ENCODE measurements at places on chromosomes 1 and 21.

- peaks cover 39% of the 10 kb centered on the region for H3K27me3 ChIP-seq
- H3K27ac ChIP-seq = no peak overlapping the region
- H3K36me3 ChIP-seq = no peaks in the 10 kb centered on the region
- no peak overlapping the region for H3K4me3 ChIP-seq
These were observed 150.8 kb upstream of the ERG start for GRCh38 chr21:38649120-38649519.

DNA sequence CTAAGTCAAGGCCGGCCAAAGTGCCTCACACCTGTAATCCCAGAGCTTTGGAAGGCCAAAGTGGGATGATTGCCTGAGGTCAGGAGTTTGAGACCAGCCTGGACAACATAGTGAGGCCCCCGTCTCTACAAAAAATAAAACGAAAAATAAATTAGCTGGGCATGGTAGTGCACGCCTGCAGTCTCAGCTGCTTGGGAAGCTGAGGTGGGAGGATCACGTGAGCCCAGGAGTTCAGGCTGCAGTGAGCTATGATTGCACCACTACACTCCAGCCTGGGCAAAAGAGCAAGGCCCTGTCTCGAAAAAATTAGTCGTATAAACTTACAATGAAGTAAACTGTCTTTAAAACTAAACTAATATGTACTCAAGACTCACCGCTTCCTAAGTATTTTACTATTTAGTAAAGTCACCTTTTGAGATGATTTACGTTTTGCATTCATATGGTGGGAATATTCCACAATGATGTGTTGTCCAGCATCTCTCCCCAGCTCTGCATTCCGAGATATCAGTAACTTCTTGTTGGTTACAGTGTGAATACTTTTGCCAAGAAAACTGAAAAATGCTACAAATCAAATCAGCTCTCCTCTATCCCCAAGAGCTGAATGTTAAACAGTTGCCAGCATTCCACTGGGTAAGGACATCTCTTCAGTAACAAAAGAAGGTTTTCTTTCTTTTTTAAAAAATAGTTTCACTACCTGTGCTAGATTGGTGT is 84.9 kb upstream of the C21orf91 start:
- H3K27ac ChIP-seq = no peak overlapping the region
- no peak overlapping the region for H3K4me3 ChIP-seq
- peaks cover 9% of the 10 kb centered on the region for H3K4me1 ChIP-seq
- H3K27me3 ChIP-seq = no peaks in the 10 kb centered on the region

GRCh38 chr1:19643602-19644394 is at the start of gene NBL1:
NBL1 (plus strand) TSS chr1:19644311; CDS start chr1:19655031, 10,720 bp downstream.
- H3K27me3 ChIP-seq = peaks cover 67% of the 10 kb centered on the region
- peaks cover 18% of the 10 kb centered on the region for H3K36me3 ChIP-seq
- peak within 1 kb of the TSS; percentile 87 for H3K4me3 ChIP-seq
- peak; percentile 64 for DNase-seq

DNA sequence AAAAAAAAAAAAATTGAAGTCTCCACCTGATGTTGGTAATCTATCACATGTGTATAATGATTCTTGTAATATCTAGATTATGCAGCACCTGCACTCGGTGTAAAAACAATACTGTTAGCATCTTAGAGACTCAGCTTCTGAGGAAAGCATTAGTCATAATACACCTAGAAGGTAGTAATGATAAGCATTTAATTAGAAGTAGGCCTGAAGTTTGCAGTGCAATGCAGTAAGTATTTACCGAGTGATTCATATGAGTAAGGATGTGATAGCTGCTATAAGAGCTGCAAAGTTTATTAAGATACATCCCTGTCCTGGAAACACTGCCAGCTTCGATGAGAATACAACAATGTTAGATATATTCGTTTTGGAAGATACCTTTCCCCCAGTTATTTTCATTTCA is 196.4 kb downstream of the GREM2 start:
- no peaks in the 10 kb centered on the region for H3K27me3 ChIP-seq
- DNase-seq = no peak
- H3K4me1 ChIP-seq = no peaks in the 10 kb centered on the region

- peaks cover 98% of the 10 kb centered on the region for H3K27me3 ChIP-seq
- H3K4me3 ChIP-seq = peak overlapping the region; percentile 63
- no peak overlapping the region for H3K27ac ChIP-seq
- no peaks in the 10 kb centered on the region for H3K36me3 ChIP-seq
These were observed 2.9 kb upstream of the CCN1 start for GRCh38 chr1:85577419-85578320.

DNA sequence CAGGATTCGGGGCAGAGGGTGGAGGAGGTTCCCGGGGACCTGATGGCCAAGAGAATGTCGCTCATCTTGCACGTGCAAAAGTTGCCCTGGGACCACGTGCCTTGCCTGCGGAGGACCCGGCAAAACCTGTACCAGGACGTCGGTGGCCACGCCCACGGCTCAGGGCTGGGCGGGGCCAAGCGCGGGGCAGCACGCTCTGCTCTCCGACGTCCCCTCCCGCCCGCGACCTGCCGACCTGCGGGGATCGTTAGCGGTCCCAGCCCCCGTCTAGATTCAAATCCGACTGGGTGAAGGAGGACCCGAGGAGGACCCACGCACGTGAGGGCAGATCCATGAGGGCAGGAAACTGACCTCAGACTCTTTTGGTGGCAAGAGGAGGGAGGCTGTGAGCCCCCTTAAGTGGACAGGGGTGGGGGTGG is at the start of gene C1orf167:
C1orf167 (plus strand) TSS at position 206 of the 419 bp plus-strand sequence. CDS start 2,208 bp downstream, outside the sequence.
- H3K4me1 ChIP-seq = peaks cover 2% of the 10 kb centered on the region
- H3K27me3 ChIP-seq = peaks cover 50% of the 10 kb centered on the region
- peaks cover 6% of the 10 kb centered on the region for H3K36me3 ChIP-seq
- no peak within 1 kb of the TSS for H3K27ac ChIP-seq
- DNase-seq = no peak

- H3K27ac ChIP-seq = no peak overlapping the region
- no peak for DNase-seq
- peaks cover 25% of the 10 kb centered on the region for H3K27me3 ChIP-seq
These were observed 428.2 kb downstream of the NPHP4 start for GRCh38 chr1:5563861-5564577.

- H3K4me3 ChIP-seq = no peak overlapping the region
- DNase-seq = no peak
- no peaks in the 10 kb centered on the region for H3K27me3 ChIP-seq
- no peaks in the 10 kb centered on the region for H3K36me3 ChIP-seq
- peaks cover 2% of the 10 kb centered on the region for H3K4me1 ChIP-seq
These were observed 5.9 kb upstream of the VPS45 start for GRCh38 chr1:150061632-150062101.

GRCh38 chr1:211876851-211877590 is 46.5 kb upstream of the LPGAT1 start:
- no peak for DNase-seq
- H3K4me3 ChIP-seq = no peak overlapping the region
- peak overlapping the region; percentile 52 for H3K27ac ChIP-seq
- no peaks in the 10 kb centered on the region for H3K4me1 ChIP-seq
- no peaks in the 10 kb centered on the region for H3K36me3 ChIP-seq
- H3K27me3 ChIP-seq = peaks cover 20% of the 10 kb centered on the region

GRCh38 chr1:224524679-224525078 is 90.1 kb upstream of the WDR26 start:
- no peaks in the 10 kb centered on the region for H3K36me3 ChIP-seq
- no peaks in the 10 kb centered on the region for H3K4me1 ChIP-seq
- no peak overlapping the region for H3K27ac ChIP-seq

- no peak overlapping the region for H3K27ac ChIP-seq
- DNase-seq = no peak
- no peak overlapping the region for H3K4me3 ChIP-seq
- H3K4me1 ChIP-seq = no peaks in the 10 kb centered on the region
These were observed 468.8 kb upstream of the RUNX1 start for GRCh38 chr21:35517865-35518264.

DNA sequence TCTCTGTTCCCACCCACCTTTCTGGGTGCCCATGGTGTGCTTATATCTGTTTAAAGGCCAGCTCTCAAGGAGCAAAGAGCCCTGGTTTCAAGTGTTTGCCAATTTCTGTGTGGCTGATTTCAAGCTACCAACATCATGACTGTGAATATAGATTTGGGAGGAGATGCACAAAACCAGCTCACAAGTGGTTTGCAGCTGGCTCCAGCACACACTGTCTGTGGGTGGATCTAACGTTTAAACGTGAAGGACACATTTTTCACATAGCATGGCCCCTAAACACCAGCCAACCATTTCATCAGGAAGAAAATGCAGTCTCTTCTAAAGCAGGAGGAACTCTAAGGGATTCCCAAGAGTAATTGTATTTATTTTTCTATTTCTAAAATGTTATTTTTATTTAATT is 65.2 kb downstream of the FCRL5 start:
- H3K36me3 ChIP-seq = no peaks in the 10 kb centered on the region
- no peak for DNase-seq
- no peaks in the 10 kb centered on the region for H3K4me1 ChIP-seq
- H3K4me3 ChIP-seq = no peak overlapping the region

DNA sequence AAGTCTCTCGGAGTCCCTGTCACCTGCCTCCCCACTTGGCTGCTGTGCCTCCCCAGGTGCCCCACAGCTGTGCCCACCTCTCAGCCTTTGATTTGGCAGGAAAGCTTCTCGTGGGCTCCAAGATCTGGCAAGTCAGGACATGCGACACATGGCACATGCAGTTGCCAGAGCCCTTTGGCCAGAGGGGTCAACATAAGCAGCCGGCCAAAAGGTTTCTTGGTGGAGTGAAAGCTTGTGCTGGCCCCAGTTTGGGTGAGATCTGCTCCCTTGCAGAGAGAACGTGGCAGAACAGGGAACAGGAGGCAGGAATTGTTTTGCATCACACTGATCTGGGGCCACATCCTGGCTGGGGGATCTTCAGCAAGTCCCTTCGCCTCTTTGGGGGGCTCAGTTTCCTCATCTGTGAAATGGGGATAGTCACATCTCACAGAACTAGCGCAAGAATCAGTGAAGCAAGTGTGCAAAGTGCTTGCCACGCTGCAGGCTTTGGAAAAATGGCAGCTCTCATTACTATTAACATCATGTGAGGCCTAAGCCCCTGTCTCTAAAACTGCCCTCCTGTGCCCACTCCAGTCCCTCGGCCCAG is 232.6 kb downstream of the TRABD2B start:
- H3K4me3 ChIP-seq = no peak overlapping the region
- DNase-seq = no peak
- no peaks in the 10 kb centered on the region for H3K4me1 ChIP-seq
- H3K27me3 ChIP-seq = peaks cover 45% of the 10 kb centered on the region
- H3K36me3 ChIP-seq = no peaks in the 10 kb centered on the region

- no peaks in the 10 kb centered on the region for H3K4me1 ChIP-seq
- no peak overlapping the region for H3K4me3 ChIP-seq
- peaks cover 56% of the 10 kb centered on the region for H3K27me3 ChIP-seq
- no peak for DNase-seq
- H3K36me3 ChIP-seq = no peaks in the 10 kb centered on the region
- no peak overlapping the region for H3K27ac ChIP-seq
These were observed 50.9 kb upstream of the KCNJ15 start for GRCh38 chr21:38205940-38206339.

DNA sequence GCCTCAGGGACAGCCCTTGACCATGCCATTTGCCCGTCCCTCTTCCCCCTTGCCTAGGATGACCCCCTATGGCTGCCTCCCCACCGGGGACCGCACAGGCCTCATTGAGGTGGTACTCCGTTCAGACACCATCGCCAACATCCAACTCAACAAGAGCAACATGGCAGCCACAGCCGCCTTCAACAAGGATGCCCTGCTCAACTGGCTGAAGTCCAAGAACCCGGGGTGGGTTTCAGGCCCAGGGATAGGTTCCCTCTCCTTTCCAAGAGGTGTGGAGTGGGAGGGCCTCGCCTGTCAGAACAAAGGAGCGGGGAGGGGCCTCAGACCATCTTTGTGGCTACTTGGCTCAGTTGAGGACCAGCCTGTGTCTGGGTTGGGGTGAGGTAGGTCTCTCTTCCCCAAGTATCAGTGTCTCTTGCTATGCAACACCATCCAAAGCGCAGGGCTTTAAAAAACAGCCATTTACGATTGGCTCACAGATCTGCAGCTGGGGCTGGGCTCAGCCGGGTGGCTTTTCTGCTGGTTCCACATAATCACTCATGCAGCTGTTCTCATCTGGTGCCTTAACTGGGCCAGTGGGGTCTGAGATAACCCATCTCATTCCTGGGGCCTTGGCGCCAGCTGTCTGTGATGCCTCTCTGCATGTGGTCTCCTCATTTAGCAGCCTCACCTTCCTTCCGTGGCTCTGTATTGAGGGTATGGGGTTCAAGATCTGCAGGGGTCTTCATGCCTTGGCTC is 71.7 kb downstream of the PIK3CD start:
- H3K27me3 ChIP-seq = no peaks in the 10 kb centered on the region
- peak overlapping the region; percentile 23 for H3K4me3 ChIP-seq
- no peak for DNase-seq
- H3K27ac ChIP-seq = no peak overlapping the region
- peaks cover 88% of the 10 kb centered on the region for H3K36me3 ChIP-seq
- H3K4me1 ChIP-seq = peaks cover 26% of the 10 kb centered on the region

- DNase-seq = no peak
- peaks cover 10% of the 10 kb centered on the region for H3K27me3 ChIP-seq
These were observed 28.7 kb downstream of the IFI44 start for GRCh38 chr1:78678324-78678723.

DNA sequence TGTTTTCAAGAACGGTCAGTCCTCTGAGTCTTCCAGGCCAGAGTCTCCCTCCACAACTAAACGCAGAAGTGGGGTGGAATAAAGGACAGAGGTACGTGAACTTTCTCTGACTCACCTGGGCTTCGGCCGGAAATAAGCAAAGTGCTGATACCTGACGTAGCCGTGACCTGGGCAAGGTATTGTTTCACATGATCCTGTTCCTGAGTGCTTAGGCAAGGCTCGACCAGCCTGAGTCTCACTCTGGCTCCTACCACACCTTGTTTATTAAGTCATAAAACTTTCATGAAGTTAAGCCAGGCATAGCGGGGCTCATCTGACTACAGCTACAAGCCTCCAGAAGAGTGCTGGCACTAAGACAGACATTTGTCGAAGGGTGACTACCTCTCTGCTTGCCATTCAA is 327.5 kb downstream of the SETD4 start:
- H3K27ac ChIP-seq = no peak overlapping the region
- H3K4me3 ChIP-seq = no peak overlapping the region
- no peaks in the 10 kb centered on the region for H3K36me3 ChIP-seq
- no peak for DNase-seq
- H3K27me3 ChIP-seq = peaks cover 75% of the 10 kb centered on the region

DNA sequence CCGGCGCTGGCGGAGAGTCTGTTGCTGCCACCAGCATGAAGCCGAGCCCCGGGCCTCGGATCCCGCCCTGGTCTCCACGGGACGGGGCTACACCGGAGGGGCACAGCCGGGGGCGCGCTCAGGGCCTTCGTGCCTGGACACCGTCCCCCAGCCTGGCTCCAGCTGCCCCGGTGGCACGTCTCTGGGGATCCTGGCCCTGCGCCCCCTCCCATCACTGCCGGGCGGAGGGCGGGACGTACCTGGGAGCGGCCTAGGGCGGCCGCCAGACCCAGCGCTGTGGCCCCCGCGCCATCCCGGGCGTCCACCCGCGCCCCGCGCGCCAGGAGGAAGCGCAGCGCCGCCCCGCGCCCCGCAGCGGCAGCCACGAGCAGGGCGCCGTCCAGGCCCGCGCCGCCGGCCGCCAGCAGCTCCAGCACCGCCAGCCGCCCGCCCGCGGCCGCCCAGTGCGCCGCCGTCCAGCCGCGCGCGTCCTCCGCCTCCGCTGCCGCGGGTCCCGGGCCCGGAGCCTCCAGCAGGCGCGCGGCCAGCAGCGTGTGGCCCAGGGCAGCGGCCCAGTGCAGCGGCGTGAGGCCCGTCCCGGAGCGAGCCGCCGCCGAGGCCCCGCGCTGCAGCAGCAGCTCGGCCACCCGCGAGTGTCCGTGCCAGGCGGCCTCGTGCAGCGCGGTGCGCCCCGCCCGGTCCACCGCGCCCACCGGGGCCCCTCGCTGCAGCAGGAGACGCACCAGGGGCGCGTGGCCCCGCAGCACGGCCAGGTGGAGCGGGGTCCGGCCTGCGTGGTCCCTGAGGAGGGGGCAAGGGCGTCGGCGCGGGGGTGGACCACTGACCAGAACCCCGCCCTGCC is 1.0 kb downstream of the ANKRD65 start:
- DNase-seq = no peak
- H3K36me3 ChIP-seq = no peaks in the 10 kb centered on the region
- H3K4me1 ChIP-seq = no peaks in the 10 kb centered on the region
- no peak overlapping the region for H3K4me3 ChIP-seq

Measured in effector memory CD8-positive, alpha-beta T cell (primary cell).